ENCODE measurements at places on chromosomes 16 and 17. TPM values are rescaled to one million over a fixed set of nuclear protein-coding genes. Genes with fewer than 3 reads are reported as not detected.

ABI3 gene
- total RNA-seq, result not detected

CDH1 gene
- 4.0 TPM for total RNA-seq

NPIPA5 gene
- total RNA-seq, result 1.1 TPM

UMOD gene
- not detected for total RNA-seq

Measured in A549 treated with AZD2906 at 1 μM for 4 hours (cell line).